ENCODE measurements at places on chromosomes 1 and 21.

DNA sequence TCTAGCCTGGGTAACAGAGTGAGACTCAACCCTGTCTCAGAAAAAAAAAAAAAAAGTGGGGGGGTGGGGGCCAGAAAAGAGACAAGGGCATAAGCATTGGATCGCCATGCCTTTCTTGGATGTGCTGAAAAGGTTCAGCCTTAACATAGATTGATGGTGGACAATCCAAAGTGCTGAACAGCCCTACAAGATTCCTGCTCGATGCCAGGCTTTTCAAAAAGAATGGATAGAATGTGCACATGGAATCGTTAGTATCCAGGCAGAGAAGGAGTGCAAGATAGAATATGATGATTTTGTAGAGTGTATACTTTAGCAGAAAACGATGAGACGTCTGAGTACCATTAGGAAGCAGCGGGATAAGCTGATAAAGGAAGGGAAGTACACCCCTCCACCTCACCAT is 10.9 kb upstream of the COA7 start:
- DNase-seq, result no peak

- DNase-seq, result no peak
These were observed 127.8 kb upstream of the NGF start for GRCh38 chr1:115465802-115466363.

DNA sequence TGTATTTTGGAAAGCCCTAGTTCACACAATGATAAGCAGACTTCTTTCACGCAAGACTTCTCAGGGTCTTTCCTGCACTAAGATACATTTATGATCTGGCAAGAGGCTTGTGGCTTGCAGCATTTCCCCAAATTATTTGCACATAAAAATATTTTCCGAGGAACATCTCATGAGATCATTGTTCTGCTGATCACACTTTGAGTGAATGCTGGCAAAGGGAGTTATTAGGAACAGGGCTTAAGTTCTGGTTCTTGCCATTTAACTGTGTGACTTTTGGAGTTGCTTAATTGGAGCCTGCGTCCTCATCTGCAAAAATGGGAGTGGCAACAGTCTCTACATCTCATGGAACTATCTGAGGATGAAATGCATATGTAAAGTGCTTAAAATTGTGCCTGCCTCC is 50.2 kb downstream of the GADD45A start:
- DNase-seq, result no peak

DNA sequence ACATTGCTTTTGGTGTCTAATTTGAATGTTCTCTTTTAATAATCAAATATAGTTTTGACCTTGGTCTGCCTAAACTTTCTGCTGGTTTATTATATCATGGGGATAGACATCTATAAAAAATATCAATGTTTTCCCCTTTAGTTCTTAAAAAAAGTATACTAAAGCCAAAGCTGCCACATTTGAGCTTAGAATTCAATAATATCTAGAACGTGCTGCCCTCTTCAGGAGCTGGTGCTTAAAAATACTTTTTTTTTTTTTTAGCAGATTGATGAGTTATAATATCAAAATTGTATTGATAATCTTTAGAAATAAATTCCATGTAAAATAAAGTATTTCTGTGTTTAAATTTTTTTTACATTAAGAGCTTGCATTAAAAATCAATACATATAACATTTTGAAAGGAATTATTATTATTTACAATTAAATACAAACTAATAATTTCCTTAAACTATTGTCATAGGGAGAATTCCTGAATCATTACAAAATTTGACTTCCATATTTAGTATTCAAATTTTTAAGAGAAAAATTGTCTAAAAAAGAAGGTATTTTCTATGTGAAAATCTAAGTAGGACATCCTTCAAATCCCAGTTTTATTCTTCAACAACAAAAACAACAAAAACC is 40.1 kb upstream of the ADGRL2 start:
- DNase-seq, result no peak

GRCh38 chr1:10475510-10475909 is 760 bp downstream of the PEX14 start:
- DNase-seq, result no peak

- DNase-seq, result peak; percentile 37
These were observed 17.1 kb upstream of the PRRC2C start for GRCh38 chr1:171468120-171468750.

DNA sequence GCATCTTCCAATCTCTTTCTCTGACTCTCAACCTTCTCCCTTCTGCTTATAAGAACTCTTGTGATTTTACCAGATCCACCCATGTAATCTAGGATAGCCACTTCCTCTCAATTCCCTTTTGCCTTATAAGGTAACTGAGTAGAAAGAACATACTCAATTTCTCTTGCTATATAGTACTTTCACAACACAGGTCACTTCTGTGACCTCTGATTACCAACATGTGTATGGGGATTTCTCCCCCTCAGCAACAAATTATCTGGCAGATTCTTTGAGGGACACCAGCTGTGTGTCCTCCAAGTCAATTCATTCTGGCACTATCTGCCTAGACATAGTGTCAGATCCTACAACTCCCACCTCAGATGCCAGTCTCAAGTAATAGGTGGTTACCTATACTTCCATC is 62.5 kb downstream of the IL23R start:
- DNase-seq, result no peak

DNA sequence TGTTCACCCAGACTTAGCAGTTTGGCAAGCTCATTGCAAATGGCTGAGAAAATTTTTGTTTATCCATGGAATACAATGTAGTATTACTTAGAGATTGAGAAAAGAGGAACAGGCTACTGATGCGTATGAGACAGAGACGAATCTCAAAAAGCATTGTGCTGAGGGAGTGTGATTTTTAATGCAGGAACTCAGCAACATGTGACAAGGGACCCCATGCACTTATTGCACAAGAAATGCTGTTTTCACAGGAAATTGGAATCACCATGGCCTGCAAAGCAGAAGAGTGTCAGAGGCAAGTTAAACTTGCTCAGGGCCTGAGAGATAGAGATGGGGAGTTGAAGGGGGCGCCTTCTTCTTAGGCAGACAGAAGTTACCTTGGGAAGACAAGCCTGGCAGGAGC is 32.6 kb upstream of the TLR5 start:
- no peak for DNase-seq

GRCh38 chr21:44521301-44521927 is 18.6 kb downstream of the KRTAP10-1 start:
- DNase-seq, result no peak

GRCh38 chr1:100266741-100267140 is 725 bp downstream of the RTCA start:
- peak; percentile 54 for DNase-seq

DNA sequence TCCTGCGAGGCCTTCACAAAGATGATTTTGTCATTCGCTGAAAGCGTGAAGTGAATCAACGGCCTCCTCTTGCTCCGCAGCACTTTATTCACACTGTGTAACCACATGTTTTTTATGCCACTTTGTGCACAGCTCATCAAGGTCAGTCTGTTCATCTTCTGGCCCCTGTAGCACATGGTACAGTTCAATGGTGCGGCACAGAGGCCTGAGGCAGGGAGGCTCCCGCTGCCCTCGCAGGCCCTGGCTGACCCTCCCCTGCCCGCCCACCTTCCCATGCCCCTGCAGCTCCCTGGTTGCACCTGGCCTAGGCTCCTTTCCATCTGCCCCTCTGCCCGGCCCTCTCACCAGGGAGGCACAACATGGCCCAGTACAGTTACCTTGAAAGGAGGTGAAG is 87.5 kb downstream of the CD247 start:
- no peak for DNase-seq

DNA sequence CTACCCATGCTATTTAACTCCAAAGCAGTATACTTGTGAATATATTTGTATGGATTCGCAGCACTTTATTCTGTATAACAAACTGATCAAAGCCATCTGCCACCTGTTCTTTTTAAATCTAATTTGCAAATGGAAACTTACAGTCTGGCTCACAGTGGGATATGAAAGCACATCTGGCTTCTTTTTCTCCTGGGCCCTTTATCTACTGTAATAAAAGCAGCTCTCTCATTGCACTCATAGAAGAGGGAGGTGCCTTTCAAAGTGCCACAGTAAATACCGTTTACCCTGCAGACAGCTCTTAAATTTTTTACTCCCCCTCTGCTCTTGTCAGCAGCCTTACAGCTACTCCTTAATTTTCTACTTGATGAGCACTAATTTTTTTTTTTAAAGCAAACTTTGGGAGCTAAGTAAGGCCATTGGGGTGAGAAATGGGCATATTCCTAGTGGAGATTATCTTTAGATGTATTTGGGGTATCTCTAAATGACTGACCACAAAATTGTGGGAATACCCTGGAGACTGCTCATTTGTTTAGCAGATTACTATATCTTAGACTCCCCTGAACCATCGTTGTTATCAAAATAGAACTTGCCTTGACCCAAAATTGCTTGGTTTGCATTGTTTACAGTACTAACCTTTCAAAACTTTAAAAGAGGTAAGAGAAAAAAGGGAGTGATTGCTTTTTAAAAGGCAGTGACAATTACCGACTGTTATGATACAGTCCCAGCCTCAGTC is 110.1 kb downstream of the VPS13D start:
- DNase-seq, result no peak

- DNase-seq, result no peak
These were observed 111.8 kb upstream of the USP25 start for GRCh38 chr21:15617964-15618363.

DNA sequence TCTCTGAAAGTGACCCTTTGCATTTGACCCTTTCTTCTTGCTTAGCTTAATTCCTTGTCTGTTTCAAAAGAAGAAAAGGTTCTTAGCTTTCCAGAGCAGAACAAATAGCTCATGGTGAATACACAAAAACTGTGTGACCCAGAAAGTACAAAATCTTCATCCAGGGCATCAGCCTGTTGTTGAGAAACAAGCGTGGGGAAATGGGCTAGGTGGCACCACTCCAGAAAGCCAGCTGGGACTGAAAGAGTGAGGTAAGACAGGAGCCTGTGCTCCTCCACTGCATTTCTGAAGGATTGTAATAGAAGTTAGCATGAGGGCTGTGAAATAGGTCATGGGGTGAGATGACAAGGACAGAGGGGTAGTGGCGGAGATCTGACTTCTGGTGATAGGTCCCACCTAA is 45.8 kb downstream of the CYP2J2 start:
- DNase-seq, result no peak

DNA sequence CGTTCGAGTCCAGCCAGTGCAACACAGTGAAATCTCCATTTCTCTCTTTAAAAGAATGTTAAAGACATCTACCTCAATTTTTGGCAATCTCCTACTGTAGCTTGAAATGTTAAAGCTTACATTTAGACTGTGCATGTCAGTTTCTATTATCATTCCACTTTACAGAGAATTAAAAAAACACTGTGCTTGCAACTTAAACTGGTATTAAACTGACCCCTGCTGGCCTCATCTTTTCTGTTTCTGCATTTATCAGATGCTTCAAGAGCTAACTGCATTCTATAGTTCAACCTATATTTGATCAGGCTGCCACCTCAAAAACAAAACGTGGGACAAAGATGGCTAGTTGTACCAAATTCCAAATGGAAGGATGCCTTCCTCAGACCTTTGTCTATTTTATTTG is 226.5 kb downstream of the SMYD3 start:
- no peak for DNase-seq

- no peak for DNase-seq
These were observed 8.3 kb downstream of the RNASEL start for GRCh38 chr1:182580736-182581135.

- DNase-seq, result no peak
These were observed 9.9 kb upstream of the CFHR4 start for GRCh38 chr1:196877964-196878363.

GRCh38 chr1:218447010-218447689 is 102.0 kb downstream of the TGFB2 start:
- DNase-seq, result no peak

DNA sequence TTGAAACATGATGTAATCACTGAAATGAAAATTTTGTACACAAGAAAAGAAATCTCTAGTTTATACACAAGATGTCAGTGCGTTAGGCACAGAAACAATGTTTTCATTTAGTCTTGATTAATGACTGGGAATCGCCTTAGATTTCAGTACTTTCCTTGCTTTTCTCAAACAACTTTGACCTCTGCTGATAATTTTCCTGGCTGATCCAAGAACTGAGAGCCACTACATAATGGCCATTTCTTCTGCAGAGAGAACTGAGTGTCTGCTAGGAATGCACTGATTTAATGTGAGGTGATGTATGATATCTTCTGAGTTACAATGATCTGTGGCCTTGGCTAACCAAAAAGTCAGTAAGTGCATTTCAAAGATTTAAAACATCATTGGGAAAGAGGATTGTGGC is 308.1 kb downstream of the CTH start:
- no peak for DNase-seq

DNA sequence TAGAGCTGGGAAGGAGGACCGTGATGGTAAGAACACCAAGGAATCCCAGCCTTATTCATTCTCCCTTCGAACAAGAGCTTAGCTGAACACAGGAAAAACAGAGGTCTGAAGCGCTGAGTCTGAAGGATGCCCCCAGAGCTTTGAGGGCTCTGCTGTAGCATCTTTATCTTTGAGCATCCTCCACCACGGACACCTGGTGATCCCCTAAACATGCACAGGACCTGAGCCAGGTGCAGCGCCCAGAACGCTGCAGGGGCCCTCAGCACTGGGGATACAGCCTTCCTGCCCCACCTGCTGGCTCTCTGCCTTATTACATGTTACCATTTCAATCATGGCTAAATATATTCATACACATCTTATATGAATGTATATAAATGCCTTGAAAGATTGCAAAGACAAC is 7.7 kb upstream of the GPATCH4 start:
- DNase-seq, result peak; percentile 51

- DNase-seq, result no peak
These were observed 11.8 kb downstream of the CD101 start for GRCh38 chr1:117013309-117013858.

GRCh38 chr1:170481000-170481399 is 51.0 kb upstream of the GORAB start:
- no peak for DNase-seq

DNA sequence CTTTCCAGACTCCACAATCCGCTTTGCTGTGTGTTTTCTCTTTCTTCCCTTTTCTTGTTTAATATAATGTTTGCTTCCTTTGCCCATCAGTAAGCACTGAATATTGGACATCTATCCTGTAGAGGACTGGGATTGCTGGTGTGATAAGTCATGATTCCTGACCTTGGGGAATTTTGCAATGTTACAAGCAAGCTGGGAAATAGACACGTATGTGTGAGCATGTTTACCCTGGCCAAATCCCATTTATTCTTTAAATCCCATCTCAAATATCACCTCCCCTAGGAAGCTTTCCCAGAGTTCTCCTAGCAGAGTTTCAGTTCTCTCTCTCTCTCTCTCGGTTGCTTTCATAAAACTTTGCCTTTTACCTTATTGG is 155.3 kb downstream of the ROR1 start:
- DNase-seq, result no peak

GRCh38 chr1:161020509-161021164 is at the start of gene F11R:
Gene F11R, minus strand, starts transcription at chr1:161021152. Its CDS starts 79 bp downstream, at chr1:161021073.
- DNase-seq, result no peak

GRCh38 chr1:181551754-181552153 is 68.4 kb downstream of the CACNA1E start:
- DNase-seq, result no peak

- no peak for DNase-seq
These were observed 79.8 kb downstream of the NFASC start for GRCh38 chr1:204950353-204951001.

Measured in activated CD4-positive, alpha-beta T cell treated with anti-CD3 and anti-CD28 coated beads, Interleukin-2, amount 50 U/mL, for 16 hours (primary cell).